ENCODE measurements at places on chromosomes 16 and 17.

GRCh38 chr17:44155488-44155887 lies 13.8 kb downstream of the HROB start:
- DNase-seq = no peak

- DNase-seq = no peak
Observed at GRCh38 chr17:17527534-17527933, 31.3 kb upstream of the RASD1 start.

DNA sequence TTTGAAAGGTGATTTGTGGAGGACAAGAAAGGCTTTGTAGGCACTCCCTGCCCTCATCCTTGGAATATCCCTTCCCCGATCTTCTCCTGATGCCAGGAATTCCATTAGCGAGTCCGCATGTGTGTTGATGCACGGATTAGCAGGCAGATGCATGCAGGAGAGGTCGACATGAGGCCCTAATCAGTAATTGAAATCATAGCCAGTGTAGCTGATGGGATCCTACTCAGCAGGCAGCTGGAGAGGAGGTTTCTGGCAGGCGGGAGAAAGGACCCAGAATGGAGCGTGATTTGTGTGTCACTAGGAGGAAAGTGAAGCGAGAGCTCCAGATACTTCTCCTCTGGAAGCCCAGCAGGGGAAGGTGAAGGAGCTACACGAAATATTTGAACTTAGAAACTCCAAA lies 196.3 kb upstream of the CDH11 start:
- DNase-seq = no peak

DNA sequence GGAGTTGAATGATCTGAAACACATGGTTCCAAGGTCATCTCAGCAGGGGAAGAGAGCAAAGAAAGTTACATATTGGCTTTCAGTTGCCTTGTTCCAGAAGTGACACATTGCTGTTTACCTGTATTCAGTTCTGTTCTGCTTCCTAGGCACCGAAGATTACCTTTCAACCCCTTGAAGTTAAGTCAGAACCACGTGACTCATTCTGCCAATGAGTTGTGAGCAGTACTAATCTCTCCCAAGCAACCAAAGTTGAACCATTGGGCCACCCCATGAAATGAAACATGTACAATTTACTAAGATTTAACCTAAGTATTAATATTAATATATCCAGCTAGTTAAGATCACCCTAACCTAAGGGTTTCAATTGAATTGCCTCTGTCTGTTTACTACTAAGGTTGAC lies 439.2 kb upstream of the MAF start:
- DNase-seq = no peak

DNA sequence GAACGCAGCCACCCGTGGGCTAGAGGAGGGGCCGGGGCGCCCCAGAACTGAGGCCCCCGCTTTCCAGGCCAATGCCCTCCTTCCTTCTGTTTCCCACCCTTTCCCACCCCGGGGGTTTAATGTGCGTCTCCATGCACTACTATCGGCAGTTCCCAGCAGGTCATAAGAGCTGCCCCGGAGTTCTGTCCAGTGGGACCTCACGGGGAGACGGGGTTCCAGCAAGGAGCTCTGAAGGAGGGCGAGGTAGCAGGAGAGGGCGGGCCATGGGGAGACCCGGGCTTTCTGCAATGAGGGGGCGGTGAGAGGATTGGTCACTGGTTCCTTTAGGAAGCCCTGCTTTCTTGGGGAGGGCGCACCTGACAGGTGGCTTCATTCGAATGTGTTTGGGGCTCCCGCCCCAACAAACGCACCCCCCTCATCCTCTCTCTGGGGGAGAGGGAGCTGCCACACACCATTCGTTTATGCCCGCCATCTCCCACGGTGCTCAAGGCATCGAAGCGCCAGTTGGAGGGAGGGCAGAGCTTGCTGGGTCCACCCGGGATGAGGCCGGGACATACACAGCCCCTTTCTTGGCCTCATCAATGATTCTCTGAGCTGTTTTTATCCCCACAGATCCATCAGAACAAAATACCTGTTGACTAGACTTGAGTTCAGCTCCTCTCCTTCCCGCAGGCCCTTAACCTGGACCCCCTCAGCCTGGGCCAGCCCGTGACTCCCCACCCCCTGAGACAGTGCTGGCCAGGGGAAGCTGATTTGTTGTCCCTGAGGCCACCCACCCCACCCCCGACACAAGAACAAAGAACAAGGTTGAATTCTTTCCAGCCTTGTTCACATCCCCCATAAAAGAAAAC lies 44.1 kb downstream of the SLC7A5 start:
- DNase-seq = no peak

DNA sequence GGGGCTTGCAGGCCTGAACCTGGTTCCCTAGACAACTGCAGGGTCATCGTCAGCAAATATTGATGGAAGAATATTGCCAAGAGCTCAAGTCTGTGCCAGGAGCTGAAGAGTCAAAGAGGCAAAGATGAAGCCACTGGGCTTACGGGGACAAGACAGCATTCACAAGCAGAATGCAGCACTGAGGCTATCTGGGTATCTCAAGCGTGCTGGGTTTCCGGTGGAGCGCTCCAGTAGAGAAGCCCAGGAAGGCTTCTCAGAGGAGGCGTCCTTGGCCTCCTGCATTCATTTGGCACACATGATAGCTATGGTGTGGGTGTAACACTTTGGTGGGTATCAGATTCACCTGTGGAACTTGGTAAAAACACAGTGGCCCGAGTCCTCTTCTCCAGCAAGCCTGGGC lies 2.9 kb downstream of the FADS6 start:
- no peak for DNase-seq

GRCh38 chr17:63113167-63113566 lies 147.1 kb downstream of the TANC2 start:
- DNase-seq = no peak

GRCh38 chr16:24731722-24732419 lies 2.4 kb downstream of the TNRC6A start:
- DNase-seq = no peak

GRCh38 chr17:42603318-42603717 lies 5.9 kb downstream of the RETREG3 start:
- no peak for DNase-seq

GRCh38 chr17:2749784-2750181 lies 331 bp upstream of the CCDC92B start:
- DNase-seq = peak; percentile 52

GRCh38 chr16:2985462-2985861 lies 5.2 kb upstream of the PKMYT1 start:
- DNase-seq = no peak

- DNase-seq = no peak
Observed at GRCh38 chr17:8482546-8482945, 46.9 kb downstream of the NDEL1 start.

GRCh38 chr17:73304438-73304837 lies 7.4 kb downstream of the CDC42EP4 start:
- no peak for DNase-seq

Measured in substantia nigra (tissue), 51 donors.